GM12878 (cell line): ENCODE measurements at places on chromosomes 3 and 15.

GRCh38 chr15:29616512-29616911 is 205.8 kb downstream of the TJP1 start:
- DNase-seq = no peak

GRCh38 chr15:23574742-23575141 is 9.3 kb downstream of the MKRN3 start:
- no peak for DNase-seq

GRCh38 chr15:41923401-41923997 is 29.6 kb upstream of the SPTBN5 start:
- no peak for DNase-seq

GRCh38 chr15:91981821-91982800 is 128.6 kb downstream of the SLCO3A1 start:
- DNase-seq = no peak

DNA sequence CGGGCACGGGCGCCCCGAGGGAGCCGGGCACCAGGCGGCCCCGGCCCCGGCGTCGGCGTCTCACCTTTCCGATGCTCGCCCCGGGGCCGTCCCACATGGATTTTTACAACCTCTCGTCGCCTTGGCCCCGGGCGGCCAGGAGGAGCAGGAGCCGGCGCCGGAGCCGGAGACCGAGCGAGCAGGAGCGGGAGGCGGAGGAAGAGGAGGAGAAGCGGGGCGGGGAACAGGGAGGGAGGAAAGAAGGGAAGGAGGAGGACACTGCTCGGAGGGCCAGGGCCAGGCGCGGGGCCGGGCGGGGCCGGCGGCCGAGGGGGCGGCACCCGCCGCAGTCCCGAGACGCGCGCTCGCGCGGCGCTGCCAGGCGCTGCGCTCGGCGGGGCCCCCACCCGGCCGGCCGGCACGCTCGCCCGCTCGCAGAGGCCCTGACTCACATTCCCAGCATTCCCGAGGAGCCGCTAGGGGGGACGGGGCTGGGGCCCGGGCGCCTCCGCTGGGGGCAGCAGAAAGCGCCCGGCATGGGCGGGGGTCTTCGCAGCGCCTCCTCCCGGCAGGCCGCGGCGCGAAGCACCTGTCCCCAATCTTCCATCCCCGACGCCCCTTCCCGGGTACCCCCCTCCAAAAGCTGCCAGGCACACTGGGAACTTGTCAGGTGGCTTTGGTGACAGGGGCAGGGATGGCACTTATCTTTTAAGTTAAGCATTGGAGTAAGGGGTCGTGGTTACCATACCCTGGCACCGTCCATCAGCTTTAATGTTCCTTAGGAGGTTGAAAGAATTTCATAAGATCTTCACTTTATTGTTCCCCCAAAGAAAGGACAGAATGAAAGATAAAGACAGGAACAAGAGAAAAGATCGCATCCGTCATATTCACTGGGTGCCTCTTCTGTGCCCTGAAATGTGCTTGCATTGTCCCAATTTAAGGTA is at the start of gene ERC2:
Gene ERC2, minus strand, starts transcription at position 284 of the 923 bp plus-strand sequence.
- no peak for DNase-seq

- DNase-seq = no peak
Observed at GRCh38 chr15:82943176-82943575, 9.3 kb downstream of the HOMER2 start.
